NCI-H82 (cell line): ENCODE measurements at places on chromosomes 11 and 22.

DNA sequence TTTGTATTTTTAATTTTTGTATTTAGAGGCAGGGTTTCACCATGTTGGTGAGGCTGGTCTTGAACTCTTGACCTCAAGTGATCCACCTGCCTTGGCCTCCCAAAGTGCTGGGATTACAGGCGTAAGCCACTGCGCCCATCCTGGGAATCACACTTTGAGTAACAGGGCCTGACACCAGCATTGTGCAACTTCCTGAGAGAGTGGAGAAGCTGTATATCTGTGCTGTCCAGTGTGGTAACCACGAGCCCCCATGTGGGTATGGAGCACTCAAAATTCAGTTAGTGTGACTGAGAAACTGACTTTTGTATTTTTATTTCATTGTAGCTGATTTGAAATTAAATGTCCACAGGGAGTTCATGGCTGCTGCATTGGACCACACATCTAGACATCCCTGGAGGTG lies 36.2 kb downstream of the MPPED1 start:
- no peak for DNase-seq

DNA sequence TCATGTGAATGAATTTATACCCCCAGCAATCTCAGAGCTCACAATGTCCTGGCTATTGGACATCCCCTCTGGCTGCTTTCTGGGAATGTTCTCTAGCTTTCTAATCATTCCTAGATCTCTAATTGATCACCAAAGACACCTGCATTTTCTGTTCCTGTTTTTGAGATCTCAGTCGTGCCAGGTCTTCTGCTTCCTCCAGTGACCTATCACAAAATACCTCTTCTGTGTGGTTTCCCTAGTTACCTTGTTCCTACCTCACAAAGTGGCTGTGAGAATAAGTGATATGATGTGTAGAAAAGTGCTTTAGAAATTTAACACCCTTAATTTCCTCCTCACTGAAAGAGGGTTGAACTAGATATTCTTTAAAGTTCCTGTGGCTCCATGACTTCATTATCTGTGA lies 92.2 kb downstream of the LUZP2 start:
- DNase-seq: no peak

DNA sequence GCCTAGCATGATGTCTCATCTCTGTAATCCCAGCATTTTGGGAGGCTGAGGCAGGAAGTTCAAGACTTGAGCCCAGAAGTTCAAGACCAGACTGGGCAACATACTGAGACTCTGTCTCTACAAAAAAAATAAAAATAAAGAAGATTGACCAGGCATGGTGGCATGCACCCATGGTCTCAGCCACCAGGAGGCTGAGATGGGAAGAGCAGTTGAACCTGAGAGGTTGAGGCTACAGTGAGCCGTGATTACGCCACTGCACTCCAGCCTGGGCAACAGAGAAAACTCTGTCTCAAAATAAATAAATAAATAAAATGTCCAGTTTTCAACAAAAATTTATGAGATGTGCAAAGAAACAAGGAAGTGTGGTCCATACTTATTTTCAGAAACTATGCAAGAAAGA lies 28.3 kb downstream of the EFCAB6 start:
- no peak for DNase-seq

DNA sequence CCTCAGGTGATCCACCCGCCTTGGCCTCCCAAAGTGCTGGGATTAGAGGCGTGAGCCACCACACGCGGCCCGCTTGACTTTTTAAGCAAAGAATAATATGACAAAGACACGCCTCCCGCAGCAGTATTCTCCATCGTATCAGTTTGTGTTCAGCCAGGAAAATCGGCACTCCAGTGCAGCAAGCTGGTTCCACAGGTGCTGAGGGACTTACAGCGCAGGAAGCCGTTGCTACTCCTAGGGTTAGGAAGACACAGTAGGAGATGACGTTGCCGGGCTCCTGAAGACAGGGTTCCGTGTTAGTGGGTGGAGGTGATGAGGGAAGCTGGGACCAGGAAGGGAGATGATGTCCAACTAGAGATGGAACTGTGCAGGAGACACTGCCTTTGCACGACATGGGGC lies 65.8 kb upstream of the CECR2 start:
- DNase-seq: no peak

- DNase-seq: no peak
Observed at GRCh38 chr11:11776714-11777113, 65.1 kb upstream of the USP47 start.
